ENCODE measurements at places on chromosomes 7 and 10.

- no peak for DNase-seq
Observed at GRCh38 chr10:7906128-7906527, 87.8 kb downstream of the TAF3 start.

DNA sequence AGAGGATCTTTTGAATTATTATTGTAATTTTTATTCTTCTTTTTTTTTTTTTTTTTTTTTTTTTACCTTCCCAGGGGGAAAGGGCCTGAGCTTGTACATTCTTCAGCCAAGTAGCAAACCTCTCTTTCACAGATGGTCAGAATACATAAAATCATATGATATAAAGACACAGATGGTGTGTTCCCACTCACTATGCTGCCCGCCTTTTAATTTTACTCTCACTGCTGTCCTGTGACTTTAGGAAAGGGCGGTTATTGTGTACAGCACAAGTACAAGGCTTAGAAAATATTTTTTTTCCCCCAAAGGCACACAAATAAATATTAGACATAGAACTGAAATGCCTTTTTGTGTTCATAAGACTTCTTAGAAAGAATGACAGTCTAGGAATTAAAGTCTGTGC, 213.6 kb downstream of the RPS24 start:
- DNase-seq = no peak

DNA sequence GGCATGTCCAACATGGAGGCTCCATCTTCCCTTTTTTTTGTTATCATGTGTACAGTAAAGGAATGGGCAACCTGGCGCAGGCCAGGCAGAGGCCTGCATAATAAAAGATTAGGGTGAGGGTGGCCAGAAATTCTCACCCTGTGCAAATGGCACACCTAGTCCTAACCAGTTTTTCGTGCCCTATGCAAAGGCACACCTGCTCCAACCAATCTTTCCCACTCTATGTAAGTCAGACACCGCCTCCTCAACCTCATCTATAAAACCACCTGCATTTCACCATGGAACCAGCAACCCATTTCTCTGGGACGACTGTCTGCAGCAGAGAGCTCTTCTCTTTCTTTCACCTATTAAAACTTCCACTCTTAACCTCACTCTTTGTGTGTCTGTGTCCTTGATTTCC, 16.1 kb downstream of the TBATA start:
- DNase-seq = no peak

GRCh38 chr7:49791088-49791741, 17.8 kb downstream of the VWC2 start:
- DNase-seq = no peak

DNA sequence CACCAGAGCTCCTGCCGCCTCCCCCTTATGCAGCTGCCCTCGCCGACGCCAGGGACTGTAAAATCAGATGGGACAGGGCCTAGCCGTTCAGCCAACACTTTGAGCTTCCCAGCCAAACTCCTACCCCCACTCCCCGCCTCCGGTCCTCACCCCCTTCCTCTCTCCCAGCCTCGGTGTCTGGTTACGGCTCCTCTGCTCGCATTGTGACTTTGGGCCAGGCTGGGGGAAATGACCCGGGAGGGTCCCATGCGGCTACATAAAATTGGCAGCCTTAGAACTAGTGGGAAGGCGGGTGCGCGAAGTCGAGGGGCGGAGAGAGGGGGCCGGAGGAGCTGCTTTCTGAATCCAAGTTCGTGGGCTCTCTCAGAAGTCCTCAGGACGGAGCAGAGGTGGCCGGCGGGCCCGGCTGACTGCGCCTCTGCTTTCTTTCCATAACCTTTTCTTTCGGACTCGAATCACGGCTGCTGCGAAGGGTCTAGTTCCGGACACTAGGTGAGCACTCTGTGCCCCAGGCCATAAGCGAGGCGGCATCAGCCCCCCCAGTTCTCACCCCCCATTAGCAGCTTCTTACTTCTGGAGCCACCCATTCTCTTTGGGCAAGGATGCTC, at the start of gene KAZALD1:
Gene KAZALD1, plus strand, starts transcription at position 366 of the 608 bp plus-strand sequence. CDS start 604 bp downstream, outside the sequence.
- DNase-seq = no peak

DNA sequence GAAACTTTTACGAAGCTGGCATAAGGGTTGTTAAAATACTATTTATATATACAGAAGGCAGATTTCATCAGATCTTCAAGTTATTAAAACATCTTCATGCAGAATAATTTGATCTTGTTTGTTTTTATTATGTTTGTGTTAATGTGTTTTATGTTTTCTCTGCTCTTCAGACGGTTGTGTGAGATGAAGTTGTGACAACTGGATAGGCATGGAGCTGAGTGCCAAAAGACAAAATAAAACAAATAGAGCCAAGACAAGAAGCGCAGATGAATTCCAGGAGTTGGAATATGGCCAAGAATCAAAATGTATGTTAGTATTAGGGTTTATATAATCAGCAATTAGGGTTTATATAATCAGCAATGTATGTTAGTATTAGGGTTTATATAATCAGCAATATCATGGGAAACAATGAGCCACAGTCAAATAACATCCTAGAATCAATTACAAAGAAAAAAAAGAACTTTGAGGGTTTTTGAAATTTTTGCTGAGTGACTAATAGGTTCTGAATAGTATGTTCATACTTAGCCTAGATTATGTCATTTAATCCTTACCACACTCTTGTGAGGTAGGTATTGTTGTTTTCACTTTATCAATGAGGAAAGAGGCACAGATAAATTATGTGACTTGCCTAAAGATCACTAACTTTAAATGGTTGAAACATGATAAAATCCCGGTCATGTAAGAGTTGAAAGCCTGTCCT, 488.0 kb upstream of the STEAP1 start:
- DNase-seq = no peak

Measured in NCI-H1048 (cell line).